ENCODE measurements at places on chromosomes 3 and 15.
A peak's percentile ranks its signal among the peaks of the same experiment; 100 is the strongest.

- DNase-seq, result peak; percentile 69
Observed at GRCh38 chr15:71800835-71801745, 9.3 kb upstream of the NR2E3 start.

GRCh38 chr3:142434503-142434902 lies 13.3 kb downstream of the XRN1 start:
- DNase-seq, result no peak

- no peak for DNase-seq
Observed at GRCh38 chr15:51082246-51082645, 12.5 kb downstream of the TNFAIP8L3 start.

DNA sequence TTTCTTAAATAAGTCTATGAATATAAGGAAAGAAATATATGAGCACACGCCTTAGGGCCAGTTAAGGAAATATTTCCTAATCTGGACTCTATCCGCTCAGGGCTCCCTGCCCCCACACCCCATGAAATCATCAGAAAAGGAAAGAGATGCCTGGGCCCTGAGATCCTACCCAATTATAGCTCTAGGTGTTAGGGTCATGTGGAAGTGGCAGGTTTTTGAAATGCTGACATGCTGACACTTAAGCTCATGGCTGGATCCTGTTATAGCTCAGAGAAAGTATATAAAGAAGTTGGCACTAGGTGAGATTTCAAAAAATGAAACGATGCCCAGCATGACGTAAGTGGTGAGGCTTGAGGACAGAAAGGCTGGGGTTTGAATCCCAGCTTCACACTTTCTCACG lies 43.5 kb upstream of the AKAP13 start:
- DNase-seq, result no peak

DNA sequence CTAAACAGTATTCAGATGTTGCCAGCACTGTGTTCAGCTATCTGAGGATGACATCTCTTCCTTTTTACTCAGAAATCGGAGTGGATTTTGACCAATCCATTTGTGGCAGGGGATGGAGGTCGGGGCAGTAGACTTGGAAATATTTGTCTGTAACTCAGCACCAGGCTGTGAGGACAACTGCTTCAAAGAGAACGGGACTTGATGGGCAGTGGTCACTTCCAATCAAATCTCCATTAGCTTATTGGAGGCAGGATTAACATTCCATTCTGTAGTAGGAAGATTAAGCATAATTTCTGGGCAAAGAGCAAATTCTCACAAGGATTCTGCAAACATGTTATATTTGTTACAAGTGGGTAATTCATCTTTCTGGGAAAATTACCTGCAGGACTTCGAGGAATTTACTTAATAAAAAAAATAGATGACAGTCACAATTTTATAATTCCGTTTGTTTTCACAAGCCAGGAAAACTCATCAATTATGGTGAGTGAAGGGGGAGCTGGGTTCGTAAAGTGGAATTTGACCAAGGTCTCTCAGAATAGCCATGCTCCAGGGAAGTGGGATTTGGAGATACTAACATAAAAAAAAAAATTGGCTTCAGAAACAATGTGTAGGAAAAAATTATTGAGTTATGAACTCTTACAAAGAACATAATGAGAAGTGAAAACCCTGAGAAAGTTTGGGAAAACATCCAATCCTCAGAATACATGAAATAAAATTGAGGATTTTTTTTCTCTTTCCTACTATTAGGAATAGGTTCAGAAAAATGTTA lies 18.1 kb downstream of the CRABP1 start:
- DNase-seq, result peak; percentile 79

DNA sequence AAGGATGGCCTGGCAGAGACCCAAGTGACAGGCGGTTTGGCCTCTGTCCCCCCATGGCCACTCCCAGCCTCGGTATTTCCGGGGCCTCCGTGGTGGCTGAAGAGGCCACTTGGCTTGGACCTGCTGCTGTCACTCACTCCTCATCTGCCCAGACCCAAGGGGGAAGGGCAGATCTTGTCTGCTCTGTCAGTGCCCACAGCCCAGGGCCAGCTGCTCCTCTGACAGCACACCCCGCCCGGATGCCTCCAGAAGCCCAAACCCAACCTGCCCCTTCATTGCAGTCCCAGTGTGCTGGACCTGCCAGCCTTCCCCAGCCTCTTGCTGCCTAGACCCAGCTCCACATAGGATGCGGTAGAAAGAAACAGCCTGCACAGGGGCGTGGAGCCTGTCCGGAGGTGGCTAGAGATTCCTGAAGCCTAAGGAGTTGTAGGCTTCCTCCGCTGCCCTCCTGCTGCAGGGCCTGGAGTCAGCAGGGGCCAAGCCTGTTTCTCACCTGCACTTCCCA lies 52.0 kb downstream of the MAGEF1 start:
- DNase-seq, result peak; percentile 88

GRCh38 chr3:48194446-48195071 lies 6.3 kb upstream of the CDC25A start:
- peak; percentile 42 for DNase-seq

- no peak for DNase-seq
Observed at GRCh38 chr3:149010504-149010951, 19.2 kb downstream of the GYG1 start.

- peak; percentile 69 for DNase-seq
Observed at GRCh38 chr3:6079011-6079410, 781.9 kb upstream of the GRM7 start.

- DNase-seq, result no peak
Observed at GRCh38 chr15:56683908-56684307, 49.4 kb downstream of the ZNF280D start.

GRCh38 chr15:65612616-65612946 lies 1.6 kb upstream of the INTS14 start:
- no peak for DNase-seq

DNA sequence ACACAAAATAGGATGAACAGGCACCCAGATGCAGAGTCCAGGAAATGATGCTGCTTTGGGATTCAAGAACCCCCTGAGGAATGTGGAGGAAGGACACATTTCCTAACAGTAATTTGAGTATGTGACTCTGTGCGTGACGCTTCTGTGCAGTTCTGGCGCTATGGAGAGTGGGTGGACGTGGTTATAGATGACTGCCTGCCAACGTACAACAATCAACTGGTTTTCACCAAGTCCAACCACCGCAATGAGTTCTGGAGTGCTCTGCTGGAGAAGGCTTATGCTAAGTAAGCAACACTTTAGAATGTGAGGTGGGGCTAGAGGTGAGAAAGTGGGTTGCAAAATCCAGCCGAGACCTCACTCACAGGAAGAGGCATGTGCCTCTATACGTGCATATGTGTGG lies 28.3 kb downstream of the CAPN3 start:
- no peak for DNase-seq
